ENCODE measurements at places on chromosomes 1 and 21.

- DNase-seq: no peak
Measured at GRCh38 chr1:209196140-209196539, 387.4 kb upstream of the CAMK1G start.

GRCh38 chr1:31434101-31434871 is 21.3 kb downstream of the SERINC2 start:
- no peak for DNase-seq

DNA sequence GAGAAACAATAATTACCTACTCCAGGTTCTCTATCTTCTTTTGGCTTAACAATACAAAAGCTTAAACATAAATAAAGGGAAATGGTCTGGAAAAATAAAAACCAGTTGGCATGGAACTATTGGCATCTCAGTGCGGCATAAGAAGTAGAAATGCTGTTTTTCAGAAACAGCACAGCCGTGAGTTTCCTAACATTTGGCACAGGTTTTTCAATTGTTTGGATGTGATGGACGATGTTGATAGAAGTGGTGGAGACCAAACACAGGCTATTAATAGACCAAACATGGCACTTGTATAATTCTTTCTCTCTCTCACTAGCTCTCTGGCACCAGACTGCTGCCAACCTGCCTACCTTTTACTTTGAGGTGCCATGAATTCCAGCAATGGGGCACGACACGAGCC is 36.2 kb downstream of the KCNN3 start:
- no peak for DNase-seq

GRCh38 chr1:32703479-32704291 is 1.1 kb upstream of the SYNC start:
- peak; percentile 83 for DNase-seq

- DNase-seq: no peak
Measured at GRCh38 chr1:55938376-55938850, 641.0 kb downstream of the PLPP3 start.

DNA sequence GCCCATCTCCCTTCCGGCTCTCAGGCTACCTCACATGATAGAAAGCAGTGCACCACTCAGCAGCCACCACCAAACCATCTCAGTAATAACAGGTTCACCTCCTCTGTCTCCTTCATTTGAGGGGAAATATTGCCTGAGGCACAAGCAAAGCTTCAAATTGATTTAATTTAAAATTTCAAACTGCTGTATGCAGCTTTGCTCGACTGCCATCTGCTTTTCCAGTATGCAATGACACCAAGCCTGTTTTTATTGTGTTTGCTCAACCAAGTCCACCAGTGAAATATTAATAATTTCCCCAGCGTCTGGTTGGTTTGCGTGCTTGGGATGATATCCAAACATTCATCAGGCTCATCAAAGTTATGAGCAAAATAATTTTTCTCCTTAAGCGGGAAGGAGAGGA is 552.4 kb upstream of the DAB1 start:
- DNase-seq: no peak

DNA sequence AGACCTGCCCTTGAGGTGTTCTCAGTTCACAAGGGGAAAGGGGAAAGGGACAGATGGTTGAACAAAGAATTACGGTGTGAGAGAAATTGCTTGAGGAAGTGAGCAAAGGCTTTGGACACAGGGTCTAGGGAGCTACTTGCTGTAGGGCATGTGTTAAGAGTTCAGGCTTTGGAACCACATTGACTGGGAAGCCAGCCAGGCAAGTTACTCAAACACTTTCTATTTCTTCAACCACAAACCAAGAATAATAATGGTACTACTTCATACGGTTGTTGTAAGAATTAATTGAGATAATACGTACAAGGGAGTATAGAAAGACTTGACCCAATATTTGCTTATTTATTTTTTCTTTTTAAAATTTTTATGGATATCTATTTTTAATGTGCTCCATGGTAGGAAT is 26.6 kb downstream of the AK4 start:
- peak; percentile 92 for DNase-seq

DNA sequence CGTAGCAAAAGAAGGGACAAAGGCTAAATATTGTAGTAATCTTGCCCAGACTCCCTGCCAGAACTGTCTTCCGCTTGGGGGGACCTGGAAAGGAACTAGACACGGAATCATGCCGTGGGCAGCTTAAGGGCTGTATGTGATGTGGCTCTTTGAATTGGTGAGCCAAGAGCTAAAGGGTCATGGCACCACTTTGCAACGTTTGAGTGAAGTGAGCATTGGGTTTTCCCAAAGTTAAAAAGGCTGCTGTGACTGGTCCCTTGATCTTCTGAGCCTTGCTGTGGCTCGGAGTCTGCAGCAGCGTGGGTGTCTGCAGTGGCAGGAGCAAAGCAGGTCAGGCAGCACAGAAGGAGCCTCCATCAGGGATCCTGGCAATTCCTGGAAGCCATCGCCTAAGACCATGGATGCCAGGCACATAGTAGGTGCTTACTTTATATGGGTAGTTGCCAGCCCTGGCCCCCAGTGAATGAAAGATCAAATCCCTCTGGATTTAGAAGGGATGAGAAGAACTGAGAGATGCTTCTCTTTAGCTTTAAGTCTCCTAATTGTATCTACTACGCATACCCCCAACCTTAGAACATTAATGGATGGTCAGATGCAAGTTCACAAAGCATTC is 1.8 kb downstream of the SMYD2 start:
- DNase-seq: no peak

DNA sequence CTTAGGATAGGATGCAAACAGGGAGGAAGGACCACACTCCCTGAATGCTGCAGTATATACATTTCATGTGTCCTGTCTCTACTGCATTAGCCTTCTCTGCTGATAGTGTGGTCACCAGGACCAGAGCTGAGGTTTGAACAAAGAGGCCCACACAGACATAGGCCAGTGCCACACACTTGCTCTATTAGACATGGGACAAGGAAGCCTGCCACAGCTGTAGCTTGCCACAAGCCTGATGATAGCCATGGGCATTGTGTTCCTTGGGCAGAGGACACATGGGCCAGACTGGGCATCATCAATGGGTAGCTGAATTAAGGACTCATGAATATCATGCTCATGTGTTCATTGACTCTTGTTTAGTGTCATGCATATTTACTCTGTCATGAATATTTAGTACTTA is 10.4 kb downstream of the CAMSAP2 start:
- no peak for DNase-seq

DNA sequence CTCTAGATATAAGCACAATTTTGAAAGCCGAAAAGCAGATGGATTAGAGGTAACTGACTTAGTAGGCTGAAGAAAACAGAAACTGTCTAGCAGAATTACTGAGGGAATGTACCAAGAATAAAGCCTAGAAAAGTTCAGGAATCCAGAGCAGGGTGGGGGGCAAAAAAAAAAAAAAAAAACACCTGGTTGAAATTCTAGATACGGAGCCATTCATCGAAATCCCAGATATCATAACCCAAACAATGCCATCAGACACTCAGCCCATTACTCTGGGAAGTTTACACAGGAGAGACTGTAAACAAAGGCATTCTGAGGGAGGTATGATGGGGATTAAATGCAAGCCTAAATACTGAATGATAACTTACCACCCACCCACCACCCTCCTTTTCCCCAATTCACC is 45.6 kb downstream of the ENAH start:
- no peak for DNase-seq

DNA sequence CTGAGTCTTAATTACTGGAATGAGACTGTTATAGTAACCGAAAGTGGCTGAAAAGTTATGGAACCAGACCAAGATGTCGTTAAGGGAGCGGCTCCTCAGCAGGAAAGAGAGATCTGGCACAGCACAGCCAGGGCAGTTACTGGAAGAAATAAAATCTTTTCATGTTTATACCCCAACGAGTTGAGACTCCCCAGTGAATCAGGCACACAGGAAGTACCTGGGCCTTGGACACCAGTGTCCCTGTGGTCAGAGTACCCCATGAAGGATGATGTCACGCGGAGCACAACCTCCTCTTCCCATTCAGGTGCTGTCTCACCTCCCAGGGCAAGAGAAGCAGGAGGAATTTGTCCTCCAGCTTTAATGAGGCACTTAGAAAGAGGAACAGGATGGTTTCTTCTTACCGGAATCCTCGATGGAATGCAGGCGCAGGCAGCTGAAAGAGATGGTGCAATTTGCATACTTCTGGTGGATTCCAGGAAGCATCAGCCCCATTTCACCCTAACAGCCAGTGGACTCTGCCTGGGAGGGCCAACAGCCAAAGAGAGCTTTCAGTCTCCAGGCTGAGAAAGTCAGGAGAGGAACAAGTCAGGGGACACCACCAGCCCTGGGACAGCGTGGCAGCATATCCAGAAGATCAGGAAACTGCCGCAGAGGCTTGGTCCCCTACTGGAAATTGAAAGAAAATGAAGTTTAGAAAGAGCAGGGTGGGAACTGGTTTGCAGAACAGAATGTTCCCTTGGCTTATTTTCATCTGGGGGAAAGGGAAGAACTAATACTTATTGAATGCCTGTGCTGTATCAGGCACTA is 35.9 kb upstream of the CTTNBP2NL start:
- peak; percentile 79 for DNase-seq
